ENCODE measurements at places on chromosomes 11 and 22.

GRCh38 chr11:62391642-62392425, 27.0 kb upstream of the SCGB1A1 start:
- DNase-seq: no peak

GRCh38 chr11:78262691-78263090, 74.0 kb downstream of the USP35 start:
- DNase-seq: no peak

- no peak for DNase-seq
Observed at GRCh38 chr11:324156-324555, 3.5 kb upstream of the IFITM3 start.

GRCh38 chr11:34346551-34346950, 11.3 kb downstream of the ABTB2 start:
- no peak for DNase-seq

DNA sequence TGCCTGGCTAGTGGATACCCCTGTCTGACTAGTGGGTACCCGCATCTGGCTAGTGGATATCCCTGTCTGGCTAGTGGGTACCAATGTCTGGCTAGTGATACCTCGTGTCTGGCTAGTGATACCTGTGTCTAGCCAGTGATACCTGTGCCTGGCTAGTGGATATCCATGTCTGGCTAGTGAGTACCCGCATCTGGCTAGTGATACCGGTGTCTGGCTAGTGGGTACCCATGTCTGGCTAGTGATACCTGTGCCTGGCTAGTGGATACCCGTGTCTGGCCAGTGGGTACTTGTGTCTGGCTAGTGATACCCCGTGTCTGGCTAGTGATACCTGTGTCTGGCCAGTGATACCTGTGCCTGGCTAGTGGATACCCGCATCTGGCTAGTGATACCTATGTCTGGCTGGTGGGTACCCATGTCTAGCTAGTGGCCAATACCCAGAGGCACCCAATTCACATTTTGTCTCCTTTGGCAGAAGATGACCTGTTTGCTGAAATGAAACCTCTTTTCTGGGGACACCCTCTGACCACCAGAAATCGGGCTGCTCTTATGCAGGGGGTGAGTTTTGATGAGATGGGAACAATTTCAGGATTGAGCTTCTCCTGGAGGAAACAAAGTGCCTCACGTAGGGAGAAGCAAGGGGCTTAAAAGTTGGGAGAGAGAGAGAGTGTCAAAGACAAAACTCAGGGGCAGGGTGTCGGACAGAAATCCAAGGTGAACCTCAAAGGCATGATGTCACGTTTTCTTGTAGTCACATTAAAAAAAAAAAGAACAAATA, 63.4 kb downstream of the SMIM38 start:
- no peak for DNase-seq

GRCh38 chr22:30398685-30399680, 2.2 kb downstream of the SEC14L2 start:
- peak; percentile 40 for DNase-seq

- no peak for DNase-seq
Observed at GRCh38 chr11:257766-258493, 20.3 kb upstream of the NLRP6 start.

DNA sequence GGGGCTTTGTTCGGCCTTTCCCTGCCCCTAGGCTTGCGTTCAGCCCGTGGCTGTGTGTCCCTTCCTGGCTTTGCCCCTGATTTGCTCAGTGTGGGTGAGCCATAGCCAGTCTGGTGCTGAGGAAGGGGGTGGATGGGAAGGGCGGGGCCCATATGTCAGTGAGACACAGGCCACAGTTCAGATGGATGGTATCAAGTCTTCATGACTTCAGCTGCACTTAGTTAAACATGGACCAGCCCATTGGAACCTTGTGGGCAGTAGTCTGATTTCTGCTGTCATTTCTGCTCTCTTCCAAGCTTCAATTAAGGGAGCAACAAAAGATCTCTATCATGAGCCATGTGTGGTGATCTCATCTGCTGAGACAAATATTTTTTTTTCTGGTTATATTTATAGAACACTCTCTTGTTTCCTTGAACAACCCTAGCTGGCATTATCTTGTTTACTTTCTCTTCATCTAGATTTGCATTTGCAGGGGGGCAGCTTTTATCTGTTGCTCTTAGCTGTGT, 21.6 kb upstream of the PEX26 start:
- no peak for DNase-seq

DNA sequence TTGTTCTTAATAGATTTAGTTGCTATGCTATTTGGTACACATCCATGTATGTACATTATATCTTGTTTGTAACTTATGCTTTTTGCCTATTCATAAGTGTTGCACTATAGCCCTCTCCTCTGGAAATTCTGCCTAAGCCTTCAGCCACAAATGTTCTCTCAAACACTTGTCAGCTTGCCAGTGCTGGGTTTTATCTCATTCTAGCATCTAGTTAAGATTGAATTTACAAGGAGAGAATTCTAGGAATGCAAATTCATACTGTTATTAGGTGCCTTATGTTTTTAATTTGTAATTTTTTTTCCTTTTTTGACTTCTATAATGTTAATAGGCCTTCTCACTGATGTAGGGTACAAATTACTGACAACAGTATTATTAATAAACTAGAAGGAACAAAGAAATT, 14.6 kb upstream of the CTSC start:
- DNase-seq: no peak

- no peak for DNase-seq
Observed at GRCh38 chr22:47065756-47066615, 303.5 kb downstream of the TBC1D22A start.

DNA sequence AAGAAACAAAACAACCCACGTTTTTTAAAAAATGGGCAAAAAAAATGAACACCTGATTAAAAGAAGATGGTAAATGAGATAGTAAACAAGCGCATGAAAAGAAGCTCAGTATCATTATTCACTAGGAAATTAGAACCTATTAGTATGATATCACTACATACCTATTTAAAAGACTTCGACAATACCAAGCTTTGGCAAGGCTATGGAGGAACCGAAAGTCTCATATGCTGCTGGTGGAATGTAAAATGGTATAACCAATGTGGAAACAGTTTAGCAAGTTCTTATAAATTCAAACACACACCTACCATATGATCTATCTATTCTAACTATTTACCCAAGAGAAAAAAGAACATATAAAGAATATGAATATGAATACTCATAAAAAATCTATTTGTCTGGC, 143.8 kb downstream of the APOL5 start:
- no peak for DNase-seq

- no peak for DNase-seq
Observed at GRCh38 chr11:18088366-18088765, 17.5 kb downstream of the SAAL1 start.

GRCh38 chr11:32297611-32298011, 137.7 kb downstream of the WT1 start:
- no peak for DNase-seq

DNA sequence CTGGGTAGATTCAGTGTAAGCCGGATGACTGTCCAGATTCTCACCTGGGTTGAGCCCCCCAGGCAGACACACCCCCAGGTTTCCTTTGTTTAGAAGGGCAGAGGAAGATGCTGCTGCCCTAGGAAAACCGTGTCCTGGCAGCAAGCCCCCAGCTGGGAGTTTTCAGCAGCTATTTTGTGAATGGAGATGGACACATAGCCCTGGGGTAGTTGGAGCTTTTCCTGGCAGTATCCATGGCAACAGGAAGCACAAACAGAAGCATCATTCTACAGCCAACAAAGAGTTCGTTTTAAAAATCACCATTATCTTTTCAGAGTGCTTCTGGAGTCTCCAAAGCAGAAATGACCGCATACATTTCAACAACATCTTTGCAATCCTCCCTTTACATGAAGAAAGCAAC, 245.5 kb downstream of the BRD1 start:
- DNase-seq: no peak

DNA sequence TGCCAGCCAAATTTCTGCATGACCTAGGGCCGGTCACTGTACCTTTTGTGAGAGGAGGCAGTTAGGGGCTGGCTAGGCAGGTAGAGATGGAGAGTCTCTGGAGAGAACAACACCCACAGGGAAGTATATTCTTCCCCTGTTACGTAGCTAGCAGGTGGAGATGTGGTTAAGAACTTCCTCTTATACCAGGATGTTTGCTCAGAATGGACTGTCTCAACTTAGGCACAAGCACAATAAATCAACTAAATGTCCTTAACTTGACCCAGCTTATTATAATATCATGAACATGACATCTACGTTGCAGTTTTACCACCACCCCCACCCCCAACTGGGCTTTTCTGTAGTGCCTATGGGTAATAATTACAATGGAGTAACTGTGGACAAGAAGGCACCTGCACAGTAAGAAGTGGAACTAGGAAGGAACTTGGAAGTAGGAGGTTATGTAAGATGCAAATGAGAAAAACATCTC, 60.7 kb upstream of the MPEG1 start:
- no peak for DNase-seq

GRCh38 chr11:117946842-117947526, 17.8 kb upstream of the TMPRSS13 start:
- DNase-seq: peak; percentile 88

DNA sequence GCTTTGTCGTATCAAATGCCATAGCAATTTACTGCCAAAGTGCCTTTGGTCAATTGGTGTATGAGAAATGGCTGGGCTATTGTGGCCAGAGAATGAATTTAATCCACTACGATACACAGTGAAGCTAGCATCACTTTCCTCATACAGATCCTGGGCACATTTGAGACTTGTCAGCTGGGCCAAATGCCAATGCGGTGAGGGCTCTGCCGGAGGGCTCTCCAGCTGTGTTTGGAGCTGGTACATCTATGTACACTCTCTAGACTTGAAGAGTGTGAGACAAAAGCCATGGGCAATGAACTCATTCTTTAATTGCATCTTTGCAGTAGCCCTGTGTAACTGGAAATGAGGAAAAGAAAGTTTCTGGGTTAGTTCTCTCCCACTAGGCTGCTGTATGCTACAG, 1052.9 kb downstream of the NTM start:
- no peak for DNase-seq

All from CD4-positive, alpha-beta T cell treated with Interleukin-6 for 4 hours (primary cell).